ENCODE measurements at places on chromosomes 12 and 14. TPM values are rescaled to one million over a fixed set of nuclear protein-coding genes. Genes with fewer than 3 reads are reported as not detected.

Gene OR6C2
- total RNA-seq = not detected

Gene ITGB7
- total RNA-seq = 0.42 TPM

Gene INHBC
- not detected for total RNA-seq

Gene KLHDC1
- 3.6 TPM for total RNA-seq

Gene TRMT61A
- total RNA-seq = 10.7 TPM

Gene ITGA5
- total RNA-seq = 868 TPM

Gene GPR84
- not detected for total RNA-seq

Gene DNM1L
- total RNA-seq = 89.1 TPM

Gene FOXG1
- under 0.01 TPM for total RNA-seq

Gene DPY19L2
- 0.30 TPM for total RNA-seq

Gene NKX2-1
- not detected for total RNA-seq

Gene AMN
- total RNA-seq = 0.30 TPM

Gene KRT6C
- total RNA-seq = not detected

Gene TSPAN8
- not detected for total RNA-seq

Gene CLEC2A
- total RNA-seq = not detected

Gene CHGA
- not detected for total RNA-seq

Gene TMEM121
- 6.7 TPM for total RNA-seq

Gene IL31
- not detected for total RNA-seq

Gene LALBA
- total RNA-seq = not detected

Gene MGP
- 6.7 TPM for total RNA-seq

Gene BIN2
- not detected for total RNA-seq

Gene POTEG
- not detected for total RNA-seq

Gene ALKBH2
- 14.0 TPM for total RNA-seq

Gene GPR135
- total RNA-seq = 6.4 TPM

Gene TRHDE
- 78.4 TPM for total RNA-seq

Gene EPYC
- not detected for total RNA-seq

Gene TAS2R42
- total RNA-seq = not detected

Gene CD69
- not detected for total RNA-seq

Gene LRRC10
- total RNA-seq = not detected

Gene BLTP3B
- total RNA-seq = 42.0 TPM

Gene SLCO1B1
- total RNA-seq = not detected

Gene NPAS3
- 0.32 TPM for total RNA-seq

Gene RPL41
- 1,487 TPM for total RNA-seq

Gene AEBP2
- total RNA-seq = 35.0 TPM

Gene CMKLR1
- total RNA-seq = 0.28 TPM

Gene OTUB2
- 2.6 TPM for total RNA-seq

Gene NGB
- total RNA-seq = not detected

Gene SERPINA3
- 4.6 TPM for total RNA-seq

Gene HCAR1
- total RNA-seq = not detected

Gene MFAP5
- 57.4 TPM for total RNA-seq

Gene LYZ
- not detected for total RNA-seq

Gene CPNE8
- 3.6 TPM for total RNA-seq

Gene PRICKLE1
- 13.7 TPM for total RNA-seq

Gene CLMN
- total RNA-seq = 0.69 TPM

Gene HVCN1
- total RNA-seq = 2.7 TPM

Gene MYF6
- total RNA-seq = not detected

Gene OR4N2
- not detected for total RNA-seq

Gene OTOGL
- under 0.01 TPM for total RNA-seq

Gene LBHD2
- not detected for total RNA-seq

Gene HOXC12
- total RNA-seq = not detected

Gene CAPS2
- total RNA-seq = 3.6 TPM

Gene DAO
- not detected for total RNA-seq

Gene NOS1
- total RNA-seq = not detected

Gene MDM1
- 10.5 TPM for total RNA-seq

Gene OAS2
- total RNA-seq = 0.30 TPM

Gene KRT80
- 0.83 TPM for total RNA-seq

Gene ADSS1
- total RNA-seq = 7.7 TPM

Data from smooth muscle cell of the umbilical artery (primary cell).